T-helper 2 cell (primary cell): ENCODE measurements at places on chromosomes 16 and 17.
A peak's percentile ranks its signal among the peaks of the same experiment; 100 is the strongest.

DNA sequence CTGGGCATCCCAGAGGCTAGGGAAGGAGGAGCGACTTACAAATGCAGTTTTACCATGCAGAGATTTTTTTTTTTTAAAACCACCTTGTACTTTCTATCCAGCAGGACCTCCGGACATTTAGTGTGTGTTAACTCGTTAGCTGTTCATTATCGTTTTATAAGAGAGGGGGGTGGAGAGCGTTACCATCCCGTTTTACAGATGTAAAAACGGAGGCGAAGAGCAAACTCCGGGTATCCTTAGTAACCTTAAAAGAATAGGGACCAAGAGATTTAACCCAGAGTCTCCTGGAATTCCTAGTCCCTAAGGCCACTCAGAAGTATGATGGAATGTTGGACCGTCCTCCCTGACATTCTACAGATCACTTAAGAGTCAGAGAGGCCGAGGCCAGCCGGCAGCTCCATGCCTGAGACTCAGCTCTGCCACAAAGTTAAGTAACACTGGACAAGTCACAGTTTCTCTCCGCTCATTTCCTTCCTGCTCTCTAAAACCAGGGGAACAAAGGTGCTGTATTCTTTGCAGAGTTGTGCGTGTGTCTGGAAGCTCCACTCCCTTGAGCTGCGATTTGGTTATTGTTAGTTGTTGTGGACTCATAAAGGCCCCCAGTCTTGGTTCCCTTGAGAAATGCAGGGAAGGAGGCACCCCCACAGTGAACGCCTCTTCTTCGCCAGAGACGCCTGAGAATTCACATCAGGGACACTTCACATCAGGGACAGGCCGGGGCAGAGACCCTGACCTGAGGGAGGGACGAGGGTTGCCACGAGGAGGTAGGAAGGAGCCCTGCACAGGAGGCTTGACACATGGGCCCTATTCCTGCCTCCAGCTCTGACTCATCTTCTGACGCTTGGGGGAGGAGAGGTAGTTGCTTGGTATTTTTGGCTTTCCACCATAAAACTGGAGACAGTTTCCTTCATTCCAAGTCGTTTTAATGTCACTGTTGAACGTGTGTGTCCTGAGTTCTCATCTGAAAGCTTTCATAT, 1.2 kb downstream of the DUSP14 start:
- no peak for DNase-seq

DNA sequence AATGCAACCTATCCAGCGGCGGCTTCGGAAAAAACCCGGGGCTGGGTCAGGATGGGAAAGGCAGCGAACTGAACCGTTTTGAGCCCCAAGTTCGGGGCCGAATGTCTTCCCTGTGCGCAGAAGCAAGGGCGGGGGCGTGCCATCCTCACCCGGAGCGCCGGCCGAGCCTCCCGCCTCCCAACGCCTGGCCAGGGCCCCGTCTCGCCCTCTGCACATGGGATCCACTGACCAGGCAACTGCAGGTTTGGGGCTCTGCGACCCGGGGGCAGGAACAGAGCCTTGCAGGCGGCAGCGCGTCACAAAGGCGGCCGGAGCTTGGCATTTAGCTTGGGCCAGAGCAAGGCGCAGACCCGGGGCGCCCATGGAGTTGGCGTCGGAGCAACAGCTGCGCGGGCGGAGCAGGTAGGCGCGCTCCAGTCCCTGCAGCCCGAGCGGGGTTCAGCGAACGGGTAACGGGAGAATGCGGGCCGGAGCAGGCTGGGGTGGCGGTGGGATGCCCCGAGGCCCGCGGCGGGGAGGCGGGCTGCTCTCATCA, at the start of gene FBXO39:
Gene FBXO39 (plus strand): TSS at position 345 of the 535 bp plus-strand sequence. CDS start 3,654 bp downstream, outside the sequence.
- DNase-seq = no peak

DNA sequence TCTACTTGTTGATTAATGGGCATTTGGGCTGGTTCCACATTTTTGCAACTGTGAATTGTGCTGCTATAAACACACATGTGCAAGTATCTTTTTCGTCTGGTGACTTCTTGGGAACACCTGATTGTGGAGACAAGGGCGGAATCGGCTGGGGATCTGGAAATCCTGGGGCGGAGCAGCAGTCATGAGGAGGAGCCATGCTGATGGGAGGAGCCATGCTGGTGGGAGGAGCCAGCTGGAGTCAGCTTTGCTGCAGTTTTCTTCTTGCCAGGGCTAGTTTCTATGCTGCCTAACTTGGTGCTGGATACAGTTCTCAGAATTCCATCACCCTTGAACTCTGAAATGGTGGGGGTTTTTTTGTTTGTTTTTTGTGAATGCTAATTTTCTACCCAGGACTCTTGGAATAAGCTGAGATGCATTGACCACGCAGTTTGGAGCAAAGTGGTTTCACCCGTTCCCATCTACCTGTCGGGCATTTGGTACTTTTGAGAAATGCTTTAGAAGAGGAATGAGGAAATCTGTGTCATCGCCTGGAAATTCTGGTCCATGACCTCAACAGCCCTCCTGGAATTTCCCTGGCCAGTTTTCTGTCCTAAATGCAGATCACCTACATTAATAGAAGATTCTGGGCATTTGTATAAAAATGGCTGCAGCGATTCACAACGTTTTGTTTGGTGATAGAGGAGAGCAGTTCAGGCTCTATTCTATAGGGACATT, 217.4 kb upstream of the ZFHX3 start:
- DNase-seq = no peak

DNA sequence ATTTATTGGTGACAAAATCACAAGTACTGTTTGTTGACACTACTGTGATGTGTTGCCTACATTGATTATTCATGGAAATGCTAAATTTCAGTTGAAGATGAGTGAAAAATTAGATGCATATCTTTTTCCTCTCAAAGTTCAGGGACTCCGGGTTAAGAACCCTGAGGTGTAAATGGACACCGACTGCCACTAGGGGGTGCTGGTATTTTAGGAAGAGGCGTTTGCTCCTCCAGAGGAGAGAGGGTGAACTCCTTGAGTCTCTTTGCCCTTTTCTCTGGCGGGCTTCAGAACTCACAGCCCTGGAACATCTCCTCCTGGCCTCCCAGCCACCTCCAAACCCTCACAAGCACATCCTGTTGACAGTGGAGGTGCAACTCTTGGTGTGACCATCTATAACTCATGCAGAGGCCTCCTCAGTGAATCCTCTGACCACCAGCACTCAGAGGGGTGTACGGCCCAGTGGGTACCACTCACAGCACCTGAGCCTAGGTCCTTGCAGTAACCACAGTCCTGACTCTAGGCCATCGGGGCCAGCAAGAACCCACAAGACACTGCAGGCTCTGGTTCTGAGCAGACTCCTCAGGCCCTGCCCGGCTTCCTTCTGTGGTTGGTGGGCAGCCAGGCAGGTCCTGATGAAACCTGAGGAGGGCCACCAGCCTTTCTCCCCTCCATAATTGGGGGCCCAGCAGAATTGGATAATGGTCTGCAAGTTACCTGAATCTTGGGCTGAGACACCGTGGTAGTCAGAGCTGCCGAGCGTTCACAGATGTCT, 26.2 kb upstream of the PIK3R5 start:
- no peak for DNase-seq

DNA sequence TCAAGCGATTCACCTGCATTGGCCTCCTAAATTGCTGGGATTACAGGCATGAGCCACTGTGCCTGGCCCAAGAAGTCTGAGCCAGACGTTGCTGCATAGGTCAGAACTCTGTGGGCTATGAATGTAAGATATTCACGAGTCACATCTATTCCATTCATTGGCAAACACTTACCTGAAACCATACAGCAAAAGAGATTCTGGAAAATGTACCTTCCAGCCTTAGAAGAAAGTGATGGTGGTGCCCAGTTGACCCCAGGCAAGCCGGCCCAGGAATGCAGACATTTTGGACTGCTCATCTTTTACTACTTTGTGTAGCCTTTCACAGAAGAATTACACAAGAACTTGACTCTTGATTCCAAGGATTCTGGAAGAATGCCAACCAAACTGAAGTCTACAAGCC, 135.6 kb upstream of the N4BP1 start:
- DNase-seq = no peak

DNA sequence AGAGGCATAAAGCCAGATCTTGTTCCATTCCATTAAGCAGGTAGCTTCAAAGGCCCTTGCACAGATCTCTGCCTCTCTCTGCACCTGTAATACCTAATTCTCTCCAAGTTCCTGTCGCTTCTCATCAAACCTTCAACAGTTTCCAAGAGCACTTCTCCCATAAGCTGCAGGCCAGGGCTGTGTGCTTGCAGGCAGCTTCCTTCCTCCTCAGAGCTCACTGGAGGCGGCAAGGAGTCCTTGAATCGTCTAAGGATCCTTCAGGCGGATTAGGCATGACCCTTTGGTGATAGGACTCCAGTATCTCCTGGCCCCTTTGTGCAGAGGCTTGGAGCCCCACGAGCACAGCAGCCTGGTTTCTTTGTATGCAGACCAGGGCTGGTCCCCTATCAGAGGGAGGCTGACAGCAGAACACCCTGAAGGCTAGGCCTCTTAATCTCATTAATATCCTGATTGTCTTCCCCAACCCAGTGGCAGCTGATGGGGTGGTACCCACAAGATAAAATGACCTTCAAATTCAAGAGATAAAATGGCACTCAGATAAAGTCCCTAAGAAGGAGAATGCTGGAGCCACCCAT, 19.8 kb downstream of the HNF1B start:
- no peak for DNase-seq

GRCh38 chr16:27304881-27305745, 8.7 kb upstream of the IL4R start:
- no peak for DNase-seq

GRCh38 chr17:80637048-80637781, 92.6 kb downstream of the RPTOR start:
- no peak for DNase-seq

- no peak for DNase-seq
Observed at GRCh38 chr17:38852771-38853291, 690 bp downstream of the RPL23 start.

DNA sequence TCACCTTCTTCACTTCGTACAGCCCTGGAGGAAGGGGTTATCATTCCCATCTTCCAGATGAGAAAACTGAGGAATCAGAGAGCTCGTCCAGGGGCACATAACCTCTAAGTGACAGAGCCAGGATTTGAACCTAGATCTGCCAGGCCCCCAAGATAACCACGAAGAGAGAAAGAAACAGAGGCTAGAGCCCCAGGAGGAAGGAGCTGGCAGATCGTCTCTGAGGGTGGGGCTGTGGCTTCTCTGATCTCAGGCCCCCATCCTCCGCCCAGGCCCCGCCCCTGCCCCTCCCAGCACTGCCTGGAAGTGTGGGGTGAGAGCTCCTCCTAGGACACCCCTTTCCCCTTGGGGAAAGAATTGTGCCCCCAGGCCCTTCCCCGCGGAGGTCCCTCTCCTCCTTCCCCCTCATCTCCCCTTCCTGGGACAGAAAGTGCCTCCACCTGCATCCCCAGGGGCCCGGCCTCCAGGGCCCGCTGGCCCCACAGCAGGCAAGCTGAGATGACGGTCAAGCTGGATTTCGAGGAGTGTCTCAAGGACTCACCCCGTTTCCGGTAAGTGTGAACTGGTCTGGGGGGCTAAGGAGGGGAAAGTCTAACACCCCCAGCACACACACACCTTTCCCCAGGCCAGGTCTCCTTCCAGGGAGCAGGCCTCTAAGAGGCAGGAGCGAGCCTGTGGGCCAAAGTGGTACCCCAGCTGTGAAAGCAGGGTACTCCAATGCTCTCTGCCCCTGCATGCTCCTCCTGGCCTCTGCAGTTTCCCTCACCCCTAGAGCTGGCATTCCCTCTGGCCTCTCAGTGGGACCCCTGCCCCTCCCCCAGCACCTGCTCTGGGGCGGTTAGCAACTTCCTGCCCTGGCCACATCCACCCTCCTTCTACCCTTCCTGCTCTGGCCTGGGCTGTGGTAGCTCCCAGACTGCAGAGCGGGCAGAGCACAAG, at the start of gene ACAP1:
Gene ACAP1 (plus strand): TSS at position 290 of the 936 bp plus-strand sequence. CDS start 206 bp downstream, at position 496.
- DNase-seq = peak; percentile 95

DNA sequence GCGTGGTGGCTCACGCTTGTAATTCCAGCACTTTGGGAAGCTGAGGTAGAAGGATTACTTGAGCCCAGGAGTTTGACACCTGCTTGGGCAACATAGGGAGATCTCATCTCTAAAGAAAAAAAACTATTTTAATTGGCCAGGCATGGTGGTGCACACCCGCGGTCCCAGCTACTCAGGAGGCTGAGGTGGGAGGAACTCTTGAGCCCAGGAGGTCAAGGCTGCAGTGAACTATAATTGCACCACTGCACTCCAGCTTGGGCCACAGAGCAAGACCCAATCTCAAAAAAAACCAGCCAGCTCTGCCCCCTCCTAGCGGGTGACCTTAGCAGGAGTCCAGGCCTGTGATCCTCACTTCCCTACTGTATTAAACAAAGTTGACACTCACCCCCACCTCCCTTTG, 5.9 kb upstream of the HS3ST6 start:
- no peak for DNase-seq
